ENCODE measurements at places on chromosomes 7 and 10.

DNA sequence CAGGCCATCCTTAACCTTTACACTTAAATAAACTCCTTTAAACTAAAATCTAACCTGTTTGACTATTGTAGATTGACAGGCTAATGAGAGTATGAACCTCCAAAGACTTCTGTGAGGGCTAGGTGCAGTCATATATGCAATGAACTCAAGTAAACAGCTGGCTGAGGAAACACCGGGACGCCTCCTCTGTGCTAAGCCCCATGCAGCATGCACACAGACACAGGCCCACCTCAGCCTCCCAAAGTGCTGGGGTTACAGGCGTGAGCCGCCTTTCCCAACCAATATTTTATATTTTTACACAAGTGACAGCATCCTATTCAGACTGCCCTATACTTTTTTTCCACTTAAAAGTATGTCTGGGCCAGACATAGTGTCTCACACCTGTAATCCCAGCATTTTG, 1.5 kb upstream of the FXYD4 start:
- no peak for DNase-seq

- no peak for DNase-seq
These were observed 180.6 kb downstream of the CHCHD3 start for GRCh38 chr7:132901241-132901640.

DNA sequence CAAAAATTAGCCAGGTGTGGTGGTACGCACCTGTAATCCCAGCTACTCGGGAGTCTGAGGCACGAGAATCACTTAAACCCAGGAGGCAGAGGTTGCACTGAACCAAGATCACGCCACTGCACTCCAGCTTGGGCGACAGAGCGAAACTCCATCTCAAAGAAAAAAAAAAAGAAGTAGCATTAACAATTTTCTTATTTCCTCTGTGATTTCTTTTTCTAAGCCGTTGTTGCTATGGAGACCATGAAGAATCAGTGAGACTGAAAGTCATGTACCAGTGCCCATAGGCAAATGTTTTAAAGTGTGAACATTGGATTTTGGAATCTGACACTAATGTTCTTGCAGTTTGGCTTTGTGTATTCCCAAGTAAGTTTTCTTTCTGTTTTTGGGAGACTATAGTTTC, 18.4 kb upstream of the MAP3K8 start:
- DNase-seq: no peak

DNA sequence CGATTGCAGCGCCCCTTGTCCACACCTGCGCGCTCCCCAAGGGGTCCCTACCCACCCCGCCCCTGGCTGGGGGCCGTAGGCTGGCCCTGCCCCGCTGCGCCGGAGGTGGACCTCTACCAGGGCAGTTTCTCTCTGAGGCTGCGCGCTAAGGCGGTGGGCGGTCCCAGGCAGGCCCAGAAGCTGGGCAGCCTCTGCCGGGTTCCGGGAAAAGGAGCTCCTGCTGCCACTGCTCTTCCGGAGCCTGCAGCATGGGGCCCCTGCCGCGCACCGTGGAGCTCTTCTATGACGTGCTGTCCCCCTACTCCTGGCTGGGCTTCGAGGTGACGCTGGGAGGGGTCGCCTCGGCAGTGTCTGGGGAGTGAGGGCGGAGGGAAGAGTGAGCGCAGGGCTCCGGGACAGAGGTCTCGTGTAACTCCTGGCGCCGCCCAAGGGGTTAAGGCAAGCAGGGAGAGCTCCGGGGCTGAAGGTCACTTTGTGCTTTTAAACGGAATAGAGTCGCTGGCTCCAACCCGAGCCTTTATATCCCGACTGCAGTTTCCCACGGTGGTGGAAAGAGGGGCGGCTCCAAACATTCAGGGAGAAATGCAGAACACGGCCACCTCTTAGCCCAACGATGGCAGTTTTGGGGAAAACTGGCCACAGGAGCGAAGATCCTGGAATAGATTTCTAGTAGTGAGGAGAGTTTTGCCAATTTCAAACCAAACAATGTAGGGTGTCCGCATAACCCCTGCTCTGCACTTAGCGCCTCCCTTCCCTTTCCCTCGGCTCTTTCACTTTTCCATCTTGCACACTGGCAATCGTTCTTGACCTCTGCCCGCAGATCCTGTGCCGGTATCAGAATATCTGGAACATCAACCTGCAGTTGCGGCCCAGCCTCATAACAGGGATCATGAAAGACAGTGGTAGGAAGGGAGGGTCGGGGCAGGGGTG, at the start of gene GSTK1:
GSTK1 (plus strand) TSS at position 176 of the 930 bp plus-strand sequence; CDS start at position 249, 73 bp downstream.
- DNase-seq: no peak

- no peak for DNase-seq
These were observed 174.4 kb downstream of the MDFIC start for GRCh38 chr7:115096262-115096661.

DNA sequence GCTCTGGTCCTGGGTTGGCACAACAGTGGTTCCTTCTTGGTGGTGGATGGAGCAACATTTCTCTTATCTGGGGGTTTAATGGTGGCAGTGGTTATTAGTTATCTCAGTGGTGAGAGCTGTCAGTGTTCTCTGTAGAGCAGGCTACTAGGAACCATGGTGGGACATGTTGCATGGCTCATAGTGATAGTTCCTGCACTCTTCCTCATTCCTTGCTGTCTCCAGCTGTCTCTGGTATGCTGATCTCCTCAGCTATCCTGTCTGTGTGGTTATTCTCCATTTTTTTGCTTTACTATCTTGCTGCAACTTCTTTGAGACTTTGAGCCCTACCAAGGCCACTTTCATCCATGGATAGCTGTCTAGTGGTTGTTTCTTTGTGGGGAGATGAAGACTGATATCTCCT, 44.0 kb downstream of the CCDC7 start:
- DNase-seq: no peak

- no peak for DNase-seq
These were observed 344.6 kb upstream of the AOAH start for GRCh38 chr7:37068902-37069301.

DNA sequence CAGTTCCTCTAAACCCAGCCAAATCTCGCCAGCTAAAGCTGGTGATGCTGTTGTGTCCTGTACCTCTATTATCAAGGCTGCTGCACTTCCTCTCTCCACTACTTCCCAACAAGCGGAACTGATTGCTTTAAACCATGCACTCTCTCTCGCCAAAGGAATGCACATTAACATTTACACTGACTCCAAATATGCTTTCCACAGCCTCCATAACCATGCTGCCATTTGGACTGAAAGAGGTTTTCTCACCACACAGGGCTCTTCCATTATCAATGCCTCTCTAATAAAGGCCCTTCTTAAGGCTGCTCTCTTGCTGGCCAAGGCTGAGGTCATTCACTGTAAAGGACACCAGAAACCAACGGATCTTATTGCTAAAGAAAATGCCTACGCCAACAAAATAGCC, 11.4 kb upstream of the LRRC61 start:
- no peak for DNase-seq

DNA sequence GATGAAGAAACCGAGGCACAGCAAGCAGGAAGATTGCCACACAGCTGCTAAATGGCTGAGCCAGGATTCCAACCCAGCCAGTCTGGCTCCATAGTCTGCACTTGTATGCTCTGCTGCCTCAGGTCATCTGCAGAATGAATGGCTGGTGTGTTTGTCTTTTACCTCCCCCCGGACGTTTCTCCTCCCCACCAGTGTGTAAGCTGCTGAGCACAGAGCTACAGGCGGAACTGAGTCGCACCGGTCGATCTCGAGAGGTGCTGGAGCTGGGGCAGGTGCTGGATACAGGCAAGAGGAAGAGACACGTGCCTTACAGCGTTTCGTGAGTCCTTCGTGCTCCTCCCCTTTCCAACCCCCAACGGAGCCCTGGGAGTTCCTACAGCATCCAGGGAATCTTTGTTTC, 2.6 kb downstream of the CNPY4 start:
- peak; percentile 47 for DNase-seq

GRCh38 chr10:18214691-18215563, 74.7 kb downstream of the CACNB2 start:
- DNase-seq: no peak

- DNase-seq: no peak
These were observed 46.5 kb downstream of the TSPAN15 start for GRCh38 chr10:69497611-69498390.

- no peak for DNase-seq
These were observed 11.7 kb upstream of the GPR37 start for GRCh38 chr7:124777268-124777667.

- no peak for DNase-seq
These were observed 109.6 kb downstream of the CYTH3 start for GRCh38 chr7:6162650-6163366.

DNA sequence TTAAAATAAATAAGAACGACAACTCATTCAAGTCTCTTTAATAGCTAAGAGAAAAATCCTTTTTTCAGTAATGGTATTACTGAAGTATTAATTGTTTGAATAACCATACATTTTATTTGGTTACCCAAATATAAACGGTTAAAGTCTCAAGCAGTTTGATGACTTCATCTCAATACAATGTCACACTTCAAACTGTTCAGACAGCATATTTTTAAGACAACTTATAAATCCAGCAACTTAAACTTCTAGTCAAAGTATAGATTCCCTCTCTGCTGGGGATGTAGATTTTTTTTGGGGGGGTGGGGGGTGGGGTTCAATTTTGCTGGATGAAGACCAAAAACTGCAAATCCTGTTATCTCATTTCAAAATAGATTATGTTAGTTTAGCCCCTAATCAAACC, 42.0 kb downstream of the GNA12 start:
- no peak for DNase-seq

- DNase-seq: peak; percentile 70
These were observed 94.7 kb downstream of the OSBPL3 start for GRCh38 chr7:24885305-24885704.

DNA sequence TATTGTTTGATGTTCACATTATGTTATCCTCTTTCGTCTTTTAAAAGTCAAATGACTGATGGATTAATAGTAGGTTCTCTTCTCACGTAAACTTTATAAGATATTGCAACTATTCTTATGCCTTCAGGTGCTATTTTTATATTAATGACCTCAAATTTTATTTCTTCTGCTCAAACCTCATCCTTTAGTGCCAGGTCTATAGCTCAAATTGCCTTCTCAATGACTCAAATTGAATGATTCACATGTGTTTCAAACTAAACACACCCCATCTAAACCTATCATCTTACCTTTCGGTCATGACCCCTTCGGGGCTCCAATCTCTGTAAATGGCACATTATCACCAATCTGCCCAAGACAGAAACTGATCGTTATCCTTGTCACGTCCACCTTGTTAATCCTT, 22.0 kb upstream of the LIPF start:
- no peak for DNase-seq

DNA sequence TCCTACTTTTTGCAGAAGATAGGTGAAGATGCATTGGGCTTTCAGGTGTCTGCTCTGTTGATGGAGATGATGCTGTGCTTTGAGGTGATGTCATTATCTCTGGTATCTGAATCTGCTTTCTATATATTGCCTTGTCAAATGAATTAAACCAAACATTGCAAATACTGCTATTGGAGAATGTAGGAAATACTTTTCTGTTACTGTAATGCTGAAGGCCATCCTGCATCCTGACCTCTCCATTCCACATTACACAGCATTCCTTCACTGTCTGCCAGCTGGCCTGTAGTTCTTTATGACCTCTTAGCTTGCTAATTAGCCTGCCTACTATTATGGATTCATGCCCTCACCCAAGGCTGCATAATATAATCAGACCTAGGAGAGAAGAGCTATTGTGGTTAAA, 73.2 kb downstream of the VCL start:
- no peak for DNase-seq

GRCh38 chr10:66586073-66586472, 339.8 kb upstream of the LRRTM3 start:
- DNase-seq: no peak

DNA sequence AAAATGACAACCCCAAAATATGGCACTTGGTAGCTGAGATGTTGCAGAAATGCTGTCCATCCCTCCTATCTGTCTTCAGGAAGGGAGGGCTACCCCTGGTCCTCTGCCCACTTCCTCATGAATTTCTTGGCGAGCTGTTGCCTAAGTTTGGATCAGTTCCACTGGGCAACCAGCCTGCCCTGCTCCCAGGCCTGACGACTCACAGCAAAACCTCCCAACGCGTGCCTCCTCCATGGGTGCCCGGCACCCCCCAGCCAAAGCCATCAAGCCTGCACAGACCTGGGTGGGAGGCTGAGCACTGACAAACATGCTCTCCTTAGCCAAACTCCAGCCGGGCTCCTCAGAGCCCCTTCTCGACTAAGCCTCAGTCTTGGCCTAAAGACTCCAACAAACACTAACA, 8.9 kb downstream of the VSTM4 start:
- no peak for DNase-seq

DNA sequence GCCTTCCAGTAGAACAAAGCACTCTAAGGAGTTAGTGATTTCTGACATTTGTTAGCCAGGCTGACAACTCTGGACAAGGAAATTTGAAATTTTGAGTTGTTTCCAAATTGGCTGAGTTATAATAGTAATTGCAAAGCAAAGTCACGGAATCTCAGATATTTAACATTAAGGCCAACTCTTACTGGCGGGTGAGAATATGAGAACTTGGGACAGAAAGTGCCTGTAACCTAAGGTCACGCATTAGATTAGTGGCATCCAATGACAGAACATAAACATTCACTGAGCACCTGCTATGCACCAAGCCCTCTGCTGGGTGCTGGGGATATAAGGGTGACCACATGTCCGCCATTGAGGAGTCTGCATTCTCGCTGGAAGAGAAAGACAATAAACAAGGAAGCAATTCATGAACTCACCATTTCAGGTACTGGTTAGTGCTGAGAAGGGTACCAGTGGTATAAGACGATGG, 45.5 kb upstream of the CHST15 start:
- no peak for DNase-seq

DNA sequence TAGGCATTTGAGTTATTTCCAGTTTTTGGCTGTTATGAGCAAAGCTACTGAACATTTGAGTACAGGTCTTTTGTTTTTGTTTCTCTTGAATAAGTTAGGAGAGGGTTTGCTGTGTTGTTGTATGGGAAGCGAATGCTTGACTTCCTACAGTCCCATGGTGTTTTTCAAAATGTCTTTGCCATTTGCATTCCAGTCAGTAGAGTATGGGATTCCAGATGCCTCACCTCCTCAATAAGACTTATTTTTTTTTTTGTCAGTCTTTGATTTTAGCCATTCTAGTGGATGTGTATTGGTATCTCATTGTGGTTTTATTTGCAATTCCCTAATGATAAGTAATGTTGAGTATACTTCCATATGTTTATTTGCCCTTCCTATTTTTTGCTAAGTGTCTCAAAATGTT, 19.4 kb downstream of the CDK13 start:
- DNase-seq: no peak

- DNase-seq: no peak
These were observed 27.6 kb downstream of the POLL start for GRCh38 chr10:101560298-101561067.

DNA sequence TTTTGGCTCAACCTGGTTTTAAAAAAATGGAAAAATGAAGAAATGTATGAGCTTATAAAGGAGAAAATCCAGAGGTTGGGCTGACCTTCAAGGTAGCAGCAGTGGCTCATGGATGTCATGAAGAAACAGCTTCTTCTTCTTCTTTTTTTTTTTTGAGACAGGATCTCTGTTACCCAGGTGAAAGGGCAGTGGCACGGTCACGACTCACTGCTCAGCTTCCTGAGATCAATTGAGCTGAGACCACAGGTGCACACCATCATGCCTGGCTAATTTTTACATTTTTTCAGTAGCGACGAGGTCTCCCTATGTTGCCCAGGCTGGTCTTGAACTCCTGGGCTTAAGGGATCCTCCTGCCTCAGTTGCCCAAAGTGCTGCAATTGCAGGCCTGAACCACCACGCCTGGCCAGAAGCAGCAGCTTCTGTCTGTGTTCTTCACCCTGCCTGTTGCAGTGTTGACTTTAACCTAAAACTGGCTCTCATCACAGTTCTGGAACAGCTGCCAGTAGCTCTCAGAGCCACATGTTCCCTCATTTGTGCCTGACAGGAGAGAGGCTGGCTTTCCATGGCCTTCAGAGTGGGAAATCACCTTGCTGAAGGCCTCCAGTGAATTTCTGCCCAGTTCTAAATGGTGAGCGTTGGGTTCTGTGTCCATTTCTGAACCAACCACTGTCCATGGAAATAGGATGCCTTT, 117.7 kb downstream of the PFKFB3 start:
- DNase-seq: no peak
